ENCODE measurements at places on chromosomes 12 and 14. TPM values are rescaled to one million over a fixed set of nuclear protein-coding genes. Genes with fewer than 3 reads are reported as not detected.

DNA sequence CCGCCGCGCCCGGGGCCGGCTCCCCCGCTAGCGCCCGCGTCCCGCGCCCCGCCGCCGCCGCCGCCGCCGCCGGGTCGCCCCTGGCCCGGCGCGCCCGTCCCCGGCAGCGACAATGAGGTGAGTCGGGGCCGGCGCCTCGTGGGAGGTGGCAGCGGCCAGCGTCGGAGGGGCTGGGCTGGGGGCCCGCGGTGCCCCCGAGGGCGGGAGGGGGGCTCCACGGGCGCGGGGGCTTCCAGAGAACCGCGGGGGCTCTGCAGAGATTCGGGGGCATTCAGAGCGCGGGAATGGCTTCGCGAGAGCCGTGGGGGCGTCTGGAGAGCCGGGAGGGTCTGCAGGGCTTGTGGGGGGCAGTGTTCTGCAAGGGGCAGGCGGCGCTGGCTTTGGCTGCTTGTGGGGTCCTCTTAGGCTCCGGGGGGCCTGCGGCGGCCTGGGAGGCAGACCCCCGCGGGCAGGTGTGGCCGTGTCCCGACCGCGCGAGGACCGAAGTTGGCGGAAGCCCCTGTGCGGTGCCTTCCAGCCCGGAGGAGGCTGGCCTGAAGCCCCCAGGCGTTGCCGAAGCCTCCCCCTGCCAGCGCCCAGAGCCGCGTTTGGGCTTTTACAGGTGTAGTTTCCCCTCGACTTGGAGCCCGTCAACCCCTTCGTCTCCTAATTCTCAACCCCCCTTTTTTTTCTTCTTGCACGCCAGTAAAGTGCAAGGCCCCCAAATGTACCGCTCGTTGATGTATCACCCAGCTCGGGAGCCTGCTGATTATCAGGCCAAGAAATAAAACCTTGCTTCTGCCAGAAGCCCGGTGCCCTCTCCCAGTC lies 93.1 kb upstream of the EVL start:
- no peak overlapping the region for H3K27ac ChIP-seq
- H3K27me3 ChIP-seq: no peaks in the 10 kb centered on the region
- no peaks in the 10 kb centered on the region for H3K36me3 ChIP-seq
- DNase-seq: no peak

ENDOU gene
- total RNA-seq: not detected

CTSG gene
- total RNA-seq: not detected

DNA sequence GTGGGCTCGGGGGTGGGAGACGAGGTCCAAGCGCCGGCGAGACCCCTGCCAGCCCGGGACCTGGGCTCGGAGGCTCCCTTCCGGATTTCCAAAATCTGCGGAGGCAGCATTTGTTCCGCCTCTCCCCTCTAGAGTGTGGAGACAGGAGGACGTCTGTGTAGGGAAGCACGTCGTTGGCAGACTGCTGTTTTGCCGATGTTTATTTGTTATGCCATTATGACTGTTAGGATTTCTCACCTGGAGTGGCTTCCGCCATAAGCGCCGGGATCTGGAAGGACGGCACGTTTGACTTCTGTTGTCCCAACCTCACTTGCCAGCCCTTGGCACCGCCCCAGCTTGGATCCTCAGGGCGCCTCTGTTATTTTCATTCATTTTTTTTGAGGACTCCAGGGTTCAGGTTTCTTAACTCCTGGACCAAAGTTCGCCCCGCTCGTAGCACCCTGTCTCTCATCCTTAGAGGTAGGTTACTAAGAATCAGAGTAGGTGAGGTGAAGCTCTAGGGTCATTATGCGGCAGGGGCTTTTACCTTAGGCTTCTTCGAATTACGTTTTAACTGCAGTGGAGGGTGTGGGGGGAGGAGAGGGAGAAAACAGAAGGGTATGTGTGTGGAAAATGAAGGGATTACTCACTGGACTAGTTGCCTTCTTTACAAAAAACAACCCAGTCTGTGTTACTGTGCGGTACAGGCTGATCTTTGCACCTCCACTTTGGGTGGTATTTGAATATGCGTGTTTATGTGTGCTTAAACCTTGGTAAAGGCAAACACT lies 547 bp upstream of the PYGL start:
- H3K4me1 ChIP-seq: no peaks in the 10 kb centered on the region
- peak overlapping the region; percentile 73 for H3K27ac ChIP-seq
- DNase-seq: peak; percentile 18
- H3K36me3 ChIP-seq: no peaks in the 10 kb centered on the region
- no peaks in the 10 kb centered on the region for H3K27me3 ChIP-seq
- H3K4me3 ChIP-seq: peak overlapping the region; percentile 67

DNA sequence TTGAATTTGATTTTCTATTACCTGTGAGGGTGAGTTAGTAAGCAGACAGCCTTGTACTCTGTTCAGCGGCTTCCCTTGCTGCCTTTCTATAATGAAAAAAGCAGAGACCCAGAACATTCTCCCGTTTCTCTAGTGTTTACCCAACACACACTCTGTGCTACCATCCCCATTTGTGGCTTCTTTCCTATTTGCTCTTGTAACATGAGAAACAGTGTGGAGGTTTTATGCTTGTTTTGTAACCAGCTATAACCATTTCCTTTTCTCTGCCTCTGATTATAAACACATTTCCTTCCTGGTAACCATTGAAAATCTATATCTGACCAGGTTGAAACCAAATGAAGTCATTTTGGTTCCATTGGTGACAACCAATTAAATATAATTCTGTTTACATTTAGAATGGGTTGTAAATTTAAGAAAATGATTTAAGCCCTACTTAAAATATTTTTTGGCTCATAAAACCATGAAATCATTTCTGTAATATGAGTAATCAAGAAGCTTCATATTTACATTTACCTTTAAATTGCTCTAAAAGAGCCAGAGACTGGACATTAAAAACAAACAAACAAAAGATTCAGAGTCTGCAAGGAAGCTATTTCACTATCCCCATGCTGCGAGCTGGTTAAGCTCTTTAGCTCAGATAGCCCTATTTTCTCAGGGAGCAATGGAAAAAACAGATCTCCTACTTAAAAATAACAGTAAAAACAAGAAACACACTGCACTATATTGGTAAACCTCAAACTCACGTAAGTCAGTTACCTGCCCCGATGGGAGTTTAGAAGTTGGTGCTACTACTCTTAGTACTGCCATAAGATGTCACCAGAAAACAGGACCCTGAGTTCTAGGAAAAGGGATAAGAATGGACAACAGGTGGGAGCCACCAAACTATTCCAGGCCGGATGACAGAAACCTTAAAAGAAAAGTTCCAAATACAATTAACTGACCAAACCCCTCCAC lies 206.5 kb upstream of the EEA1 start:
- H3K27ac ChIP-seq: no peak overlapping the region
- no peaks in the 10 kb centered on the region for H3K27me3 ChIP-seq
- no peaks in the 10 kb centered on the region for H3K36me3 ChIP-seq
- no peaks in the 10 kb centered on the region for H3K4me1 ChIP-seq
- no peak overlapping the region for H3K4me3 ChIP-seq

DCAF11 gene
- total RNA-seq: 214 TPM

DNA sequence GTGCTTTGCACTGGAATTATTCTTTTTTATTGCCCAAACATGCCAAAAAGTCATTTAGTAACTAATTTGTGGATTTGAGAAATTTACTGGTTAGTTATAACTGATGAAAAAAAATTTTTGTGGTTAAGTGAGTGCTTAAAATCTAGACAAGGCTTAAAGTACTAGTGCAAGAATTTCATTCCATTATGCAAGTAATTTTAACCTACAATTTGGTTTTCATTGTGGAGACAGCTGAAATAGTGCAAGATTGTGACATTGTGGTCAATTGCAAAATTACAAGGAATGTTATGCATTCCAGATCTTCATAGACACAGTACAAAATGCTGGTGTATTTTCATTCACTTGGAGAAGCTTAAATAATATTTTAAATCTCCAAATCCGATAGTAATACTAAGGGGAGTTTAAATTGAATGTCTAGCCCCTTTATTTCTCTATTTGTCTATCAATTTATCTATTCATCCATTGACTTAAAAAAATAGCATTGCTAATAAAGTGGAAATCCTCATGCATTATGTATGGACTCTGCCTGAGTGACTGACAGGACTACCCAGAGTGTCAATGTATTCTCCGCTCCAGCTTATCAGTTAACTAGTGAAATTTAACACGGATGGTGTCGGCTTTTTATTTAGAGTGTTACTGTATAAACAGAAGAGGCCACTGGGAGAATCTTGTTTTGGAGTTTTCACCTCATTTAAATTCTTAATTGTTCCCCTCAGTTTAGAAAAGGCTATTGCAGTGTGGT lies 125.9 kb downstream of the ALX1 start:
- no peak overlapping the region for H3K4me3 ChIP-seq
- H3K27ac ChIP-seq: no peak overlapping the region
- no peaks in the 10 kb centered on the region for H3K27me3 ChIP-seq
- H3K4me1 ChIP-seq: no peaks in the 10 kb centered on the region

DNA sequence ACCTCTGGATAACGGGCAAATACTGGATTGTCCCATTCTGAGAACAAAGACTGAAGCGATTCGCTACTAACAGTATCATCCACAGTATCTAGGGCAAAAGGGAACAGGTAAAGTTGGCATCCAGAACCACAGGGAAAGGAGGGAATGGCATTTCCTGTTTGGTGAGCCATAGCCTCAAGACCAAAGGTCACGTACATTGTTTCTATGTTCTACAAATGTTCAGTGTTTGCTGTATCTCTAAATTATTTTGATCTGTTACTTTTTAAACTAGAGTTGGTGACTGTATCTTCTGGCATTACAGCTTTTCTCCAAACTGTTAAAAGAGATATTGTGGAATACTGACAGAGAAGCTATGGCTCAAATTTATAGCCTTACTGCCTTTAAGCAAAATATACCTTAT lies 9.7 kb downstream of the MLH3 start:
- H3K4me3 ChIP-seq: no peak overlapping the region
- H3K4me1 ChIP-seq: no peaks in the 10 kb centered on the region
- H3K27me3 ChIP-seq: no peaks in the 10 kb centered on the region
- DNase-seq: no peak
- peak overlapping the region; percentile 77 for H3K27ac ChIP-seq

GRCh38 chr12:70364695-70365397 lies 1.2 kb upstream of the KCNMB4 start:
- H3K4me3 ChIP-seq: peak overlapping the region; percentile 75
- no peaks in the 10 kb centered on the region for H3K27me3 ChIP-seq
- H3K36me3 ChIP-seq: no peaks in the 10 kb centered on the region
- no peak overlapping the region for H3K27ac ChIP-seq
- no peaks in the 10 kb centered on the region for H3K4me1 ChIP-seq
- no peak for DNase-seq

ADAM21 gene
- not detected for total RNA-seq

- peaks cover 53% of the 10 kb centered on the region for H3K36me3 ChIP-seq
- no peak overlapping the region for H3K27ac ChIP-seq
- no peak for DNase-seq
- no peaks in the 10 kb centered on the region for H3K4me1 ChIP-seq
- no peak overlapping the region for H3K4me3 ChIP-seq
- no peaks in the 10 kb centered on the region for H3K27me3 ChIP-seq
Observed at GRCh38 chr14:58356268-58356667, 39.5 kb upstream of the TOMM20L start.

Data from Peyer's patch (tissue), 4 donors.